ENCODE measurements at places on chromosomes 16 and 17.

GRCh38 chr16:9153502-9153864 lies 62.0 kb downstream of the HAPSTR1 start:
- DNase-seq = no peak

DNA sequence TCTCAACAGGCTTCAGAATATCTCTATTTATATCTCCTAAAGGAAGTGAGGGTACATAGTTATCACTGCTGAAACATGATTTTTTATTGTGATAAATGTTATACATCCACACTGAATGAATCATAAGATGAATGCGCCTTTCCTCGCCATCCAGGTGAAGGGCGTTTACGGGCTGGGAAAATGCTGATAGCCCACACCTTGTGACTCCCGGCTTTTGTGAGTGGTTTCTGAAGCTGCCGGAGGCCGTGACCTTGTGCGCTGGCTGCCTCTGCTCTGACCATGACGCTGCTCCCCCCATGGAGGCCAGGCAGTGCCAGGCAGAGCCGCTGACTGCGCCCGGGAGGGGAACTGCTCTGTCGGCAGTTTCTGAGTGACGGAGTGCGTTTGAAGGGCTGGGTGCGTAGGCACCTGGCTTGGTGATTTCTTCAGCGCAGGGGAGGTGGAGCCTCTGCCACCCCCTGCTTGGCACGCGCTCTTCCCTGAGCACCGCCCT lies 97.2 kb downstream of the RAP1GAP2 start:
- no peak for DNase-seq

GRCh38 chr17:37743875-37744632 lies 805 bp downstream of the HNF1B start:
- no peak for DNase-seq

DNA sequence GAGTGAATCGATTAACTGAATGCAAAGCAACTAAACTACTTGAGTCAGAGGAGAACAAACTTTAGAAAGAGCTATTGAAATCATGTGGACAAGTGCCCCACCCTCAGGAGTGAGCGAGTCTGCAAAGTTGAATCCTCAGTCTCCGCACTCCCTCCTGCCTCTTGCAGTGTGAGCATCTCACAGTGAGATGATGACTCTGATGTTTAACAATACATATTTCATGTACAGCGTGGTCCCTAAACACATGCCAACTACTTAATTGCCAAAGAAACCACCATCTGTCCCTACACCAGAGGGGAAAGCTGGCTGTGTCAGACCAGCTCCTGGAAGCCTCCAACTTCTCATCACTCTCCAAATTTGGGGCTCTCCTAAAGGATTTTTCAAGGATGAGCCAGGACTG lies 31.2 kb downstream of the PIMREG start:
- DNase-seq = no peak

DNA sequence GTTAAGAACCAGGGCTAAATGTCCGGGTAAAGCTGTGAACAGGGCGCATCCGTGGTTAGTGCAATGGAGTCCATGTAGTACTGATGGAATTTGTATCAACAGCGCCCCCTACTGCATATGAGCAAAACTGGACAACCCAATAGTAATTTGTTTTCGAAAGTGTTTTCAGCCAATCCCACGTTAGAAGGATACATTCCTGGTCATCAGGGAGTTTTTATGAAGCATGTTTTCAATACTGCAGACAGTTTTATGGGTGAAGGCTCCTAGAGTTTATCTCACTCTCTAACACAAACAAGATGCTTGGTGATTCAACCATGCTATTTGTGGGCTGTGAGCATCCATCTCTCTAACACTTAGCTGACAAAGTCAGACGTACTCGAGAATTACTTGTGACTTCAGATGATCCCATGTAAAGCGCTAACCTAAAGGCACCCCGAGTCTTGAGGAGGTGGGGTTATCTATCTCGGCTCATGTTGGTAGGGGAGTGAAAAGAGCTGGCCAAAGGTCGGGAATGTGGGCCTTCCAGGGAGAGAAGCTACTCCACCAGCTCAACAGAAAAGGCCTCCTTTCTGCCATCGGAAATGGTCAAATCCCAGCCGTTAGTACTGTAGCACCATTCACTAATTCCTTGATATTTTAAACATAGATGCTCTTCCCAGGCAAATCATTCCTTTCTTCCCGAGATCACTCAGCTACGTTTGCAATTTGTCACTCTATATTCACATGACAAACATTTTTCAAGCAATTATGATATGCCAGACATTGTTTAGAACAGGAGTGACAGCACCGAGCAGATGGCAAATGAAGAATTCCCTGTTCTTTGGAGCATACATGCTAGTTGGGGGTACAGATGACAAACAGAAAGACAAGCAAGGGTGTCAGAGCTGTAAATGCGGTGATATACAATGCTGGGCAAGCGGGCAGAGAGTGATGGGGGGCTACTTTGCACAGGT lies 46.9 kb upstream of the HNF1B start:
- DNase-seq = no peak

DNA sequence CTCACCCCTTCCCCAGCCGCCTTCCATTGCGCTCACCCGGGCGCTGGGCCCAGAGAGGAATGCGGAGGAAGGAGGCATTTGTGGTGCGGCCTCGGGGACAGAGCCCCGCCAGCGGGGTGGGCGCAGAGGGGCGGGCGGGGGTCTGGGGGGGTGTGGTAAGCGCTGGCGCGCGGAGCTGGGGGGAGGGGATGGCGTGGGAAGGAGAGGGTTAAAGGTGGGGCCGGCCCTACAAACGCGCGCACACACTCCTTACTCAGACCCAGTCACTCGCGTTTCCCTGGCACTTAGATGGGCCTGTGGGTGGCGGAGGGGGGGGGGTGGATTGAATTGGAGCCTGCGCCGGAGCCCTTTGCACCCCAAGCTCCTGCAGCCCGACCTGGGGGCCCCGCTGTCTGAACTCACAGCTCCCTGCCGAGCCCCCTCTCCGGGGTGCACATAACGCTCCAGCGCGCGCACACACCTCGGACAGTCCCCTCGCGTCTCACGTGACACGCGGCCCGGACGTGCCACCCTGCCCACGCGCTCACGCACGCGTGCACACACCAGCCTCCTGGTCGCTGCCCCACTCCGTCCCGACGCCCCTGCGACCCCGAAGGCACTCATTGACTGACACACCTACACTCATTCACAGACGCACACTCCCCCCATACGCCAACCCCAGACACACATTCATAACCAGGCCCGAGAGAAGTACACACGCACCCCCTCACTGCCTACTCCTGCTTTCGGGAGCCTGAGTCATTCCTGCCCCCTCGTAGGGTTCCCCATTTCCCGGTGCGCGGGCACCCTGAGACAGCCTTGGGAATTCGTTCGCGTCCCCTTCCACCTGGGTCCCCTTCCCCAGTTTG lies 844 bp downstream of the TBKBP1 start:
- no peak for DNase-seq

DNA sequence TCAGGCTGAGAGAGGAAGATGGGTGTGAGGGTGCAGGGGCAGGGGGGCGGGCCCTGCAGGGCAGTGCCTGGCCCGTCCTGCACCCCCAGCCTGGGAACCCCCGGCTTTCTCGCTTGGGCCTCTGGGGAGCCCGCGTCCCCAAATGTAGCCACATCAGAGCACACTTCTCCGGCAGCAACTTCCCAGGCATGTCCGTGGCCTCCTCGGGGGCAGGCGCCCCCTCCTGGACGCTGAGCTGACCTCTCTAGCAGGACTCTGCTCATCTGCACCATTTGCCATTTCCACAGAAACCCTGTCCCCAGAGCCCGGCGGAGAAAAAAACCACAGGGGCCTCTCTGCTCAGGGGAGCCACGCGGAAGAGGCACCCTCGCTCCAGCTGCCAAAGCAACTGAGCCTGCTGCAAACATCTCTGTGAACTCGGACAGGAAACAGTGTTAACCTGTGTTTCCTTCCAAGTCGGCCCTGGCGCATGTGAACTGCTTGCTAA lies 63.4 kb downstream of the KLHDC4 start:
- DNase-seq = no peak

DNA sequence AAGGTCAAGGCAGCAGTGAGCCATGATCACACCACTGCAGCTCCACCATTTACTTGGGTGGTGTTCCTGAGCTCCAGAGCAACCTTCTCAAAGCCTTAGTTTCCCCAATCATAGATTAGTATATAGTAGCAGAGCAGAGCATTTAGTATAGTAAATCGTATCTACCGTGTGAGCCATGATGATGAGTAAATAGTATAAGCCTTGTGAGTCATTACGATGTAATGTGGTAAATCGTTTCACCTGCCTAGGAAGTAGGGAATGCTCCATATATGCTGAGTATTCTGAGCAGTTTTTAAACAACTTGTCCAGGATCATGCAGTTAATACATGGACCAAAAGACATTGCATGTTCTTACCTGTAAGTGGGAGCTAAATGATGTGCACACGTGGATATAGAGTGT lies 66.4 kb downstream of the SCNN1B start:
- no peak for DNase-seq

DNA sequence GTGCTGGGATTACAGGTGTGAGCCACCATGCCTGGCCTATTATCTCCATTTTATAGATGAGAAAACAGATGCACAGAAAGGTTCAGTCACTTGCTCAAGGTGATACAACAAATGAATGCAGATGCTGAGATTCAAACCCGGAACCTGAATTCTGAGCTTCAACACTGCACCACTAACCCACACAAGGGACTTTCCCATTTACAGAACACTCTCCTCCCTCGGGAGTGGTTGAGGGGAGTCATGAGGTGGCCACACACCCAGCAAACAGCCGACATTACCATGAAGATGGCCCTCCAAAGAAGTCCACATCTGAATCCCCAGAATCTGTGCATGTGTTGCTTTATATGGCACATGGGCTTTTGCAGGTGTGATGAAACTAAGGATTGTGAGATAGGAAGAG lies 9.1 kb downstream of the BCL7C start:
- DNase-seq = no peak

- no peak for DNase-seq
These were observed 9.1 kb downstream of the TIMP2 start for GRCh38 chr17:78915872-78916632.

DNA sequence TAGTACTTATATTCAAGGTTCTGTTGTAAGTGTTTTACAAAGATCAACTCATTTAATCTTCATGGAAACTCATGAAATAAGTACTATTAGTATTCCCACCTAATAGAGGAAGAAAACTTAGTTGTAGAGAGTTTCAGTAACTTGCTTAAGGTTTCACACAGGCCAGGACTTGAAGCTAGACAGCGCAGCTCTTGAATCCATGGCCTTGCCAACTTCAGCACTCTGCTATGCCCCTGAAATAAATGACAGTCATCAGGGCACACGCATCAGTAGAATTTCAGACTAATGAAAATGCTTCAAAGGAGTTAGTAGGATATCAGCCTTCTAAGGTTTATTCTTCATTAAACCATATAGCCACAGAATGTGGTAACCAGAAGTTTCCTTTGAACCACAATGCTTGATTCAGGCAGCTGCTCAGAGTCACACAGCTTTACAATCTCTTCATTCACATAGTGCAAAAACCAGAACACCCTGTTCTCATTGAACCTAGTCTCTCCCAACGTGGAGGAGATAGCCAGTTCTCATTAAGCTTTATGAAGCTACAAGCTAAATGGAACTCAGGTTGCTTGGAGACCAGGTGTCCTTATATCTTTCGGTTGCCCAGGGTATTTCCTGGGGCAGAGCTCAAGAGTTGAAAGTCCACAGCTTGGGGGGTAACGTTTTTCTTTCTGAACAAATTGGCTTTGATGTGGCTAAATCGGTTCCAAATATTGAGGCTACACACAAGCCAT lies 39.7 kb downstream of the KCNJ2 start:
- DNase-seq = no peak

- no peak for DNase-seq
These were observed 30.4 kb upstream of the CCL1 start for GRCh38 chr17:34393401-34393800.

GRCh38 chr17:32628271-32629044 lies 141.7 kb downstream of the CDK5R1 start:
- DNase-seq = no peak

GRCh38 chr16:88792078-88792550 lies 7.1 kb upstream of the PIEZO1 start:
- no peak for DNase-seq

DNA sequence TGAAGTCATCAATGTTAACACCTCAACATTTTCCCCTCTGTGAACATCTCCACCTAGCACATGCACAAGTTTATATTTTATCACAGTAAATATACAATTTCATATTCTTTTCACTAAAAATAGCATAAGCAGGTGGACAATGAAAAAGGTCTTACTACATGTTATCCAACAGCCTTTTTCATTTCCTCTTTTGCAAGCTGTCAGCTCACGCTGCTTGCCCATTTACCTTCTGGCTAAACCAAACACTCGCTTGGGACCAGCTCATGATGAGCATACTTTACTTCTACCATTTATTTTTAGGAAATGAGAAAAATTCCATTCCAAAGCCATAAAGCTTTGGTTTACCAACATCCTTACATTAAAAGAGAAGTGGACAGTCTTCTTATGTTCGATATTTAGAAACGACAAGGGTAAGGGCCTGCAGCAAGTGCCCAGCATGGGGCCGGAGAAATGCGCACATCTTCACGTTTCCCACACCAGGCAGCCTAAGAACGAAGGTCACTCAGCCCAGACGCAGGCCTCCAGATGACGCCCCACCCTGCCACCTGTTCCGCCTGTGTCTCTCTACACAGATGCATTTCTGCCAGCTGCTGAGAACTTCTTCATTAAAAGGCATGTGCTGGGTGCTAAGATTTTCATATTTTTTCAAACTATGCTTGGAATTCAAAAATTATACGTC lies 13.9 kb downstream of the SNN start:
- DNase-seq = no peak

- DNase-seq = no peak
These were observed 42.2 kb upstream of the CORO6 start for GRCh38 chr17:29664743-29665480.

- no peak for DNase-seq
These were observed 7.4 kb upstream of the TMEM220 start for GRCh38 chr17:10737168-10737622.

DNA sequence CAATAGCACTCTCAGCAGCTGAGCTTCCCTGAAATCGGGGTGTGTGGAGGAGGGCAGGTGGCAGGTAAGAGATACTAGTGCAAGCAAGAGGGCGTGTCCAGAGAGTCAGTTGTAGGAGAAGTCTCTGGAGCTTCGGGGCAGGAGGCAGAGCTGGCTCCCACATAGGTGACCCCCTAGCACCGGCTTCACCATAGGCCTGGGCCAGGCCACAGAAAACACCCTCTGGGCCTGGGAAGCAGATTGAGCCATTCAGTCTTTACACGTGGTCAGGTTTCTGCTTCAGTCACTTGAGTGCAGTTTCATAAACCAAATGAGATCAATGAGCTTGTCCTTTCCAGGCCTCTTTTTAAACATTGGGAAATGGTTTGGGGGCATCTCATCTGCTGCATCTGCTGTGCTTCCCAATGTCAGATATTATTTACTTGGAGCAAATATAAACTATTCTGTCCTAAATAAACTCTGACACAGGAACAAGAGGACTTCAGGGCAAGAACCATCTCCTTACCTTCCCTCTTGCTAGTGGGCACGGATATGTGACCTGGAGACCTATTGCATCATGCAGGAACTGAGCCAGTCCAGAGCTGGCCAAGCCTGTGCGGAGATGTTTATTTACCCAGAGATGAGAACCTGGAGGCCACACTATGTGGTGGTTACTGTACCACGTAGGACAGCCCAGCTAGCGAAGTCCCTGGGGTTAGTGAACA lies 16.1 kb downstream of the CCR7 start:
- no peak for DNase-seq

GRCh38 chr16:51592001-51592501 lies 441.0 kb upstream of the SALL1 start:
- DNase-seq = no peak

GRCh38 chr16:75011634-75012307 lies 12.9 kb downstream of the ZNRF1 start:
- DNase-seq = no peak
